Fibroblast of the conjunctiva (primary cell): ENCODE measurements at places on chromosomes 7 and 10.

DNA sequence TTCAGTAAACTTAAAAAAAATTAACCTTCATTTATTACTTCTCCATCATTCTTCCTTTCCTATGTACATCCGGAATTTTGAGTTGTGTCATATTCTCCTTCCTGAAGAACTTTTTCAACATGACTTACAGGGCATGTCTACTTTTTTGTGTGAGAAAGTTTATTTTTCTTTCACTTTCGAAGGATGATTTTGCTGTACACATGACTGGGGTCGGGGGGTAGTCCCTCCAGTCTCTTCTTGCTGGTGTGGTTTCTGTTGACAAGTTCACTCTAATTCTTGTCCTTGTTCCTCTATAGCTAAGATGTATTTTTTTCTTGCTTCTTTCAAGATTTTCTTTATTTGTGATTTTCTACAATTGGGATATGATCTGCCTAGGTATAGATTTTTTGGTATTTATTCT lies 55.8 kb downstream of the INPP5A start:
- no peak for DNase-seq

- DNase-seq = no peak
These were observed 538 bp downstream of the TFAM start for GRCh38 chr10:58385784-58386112.

DNA sequence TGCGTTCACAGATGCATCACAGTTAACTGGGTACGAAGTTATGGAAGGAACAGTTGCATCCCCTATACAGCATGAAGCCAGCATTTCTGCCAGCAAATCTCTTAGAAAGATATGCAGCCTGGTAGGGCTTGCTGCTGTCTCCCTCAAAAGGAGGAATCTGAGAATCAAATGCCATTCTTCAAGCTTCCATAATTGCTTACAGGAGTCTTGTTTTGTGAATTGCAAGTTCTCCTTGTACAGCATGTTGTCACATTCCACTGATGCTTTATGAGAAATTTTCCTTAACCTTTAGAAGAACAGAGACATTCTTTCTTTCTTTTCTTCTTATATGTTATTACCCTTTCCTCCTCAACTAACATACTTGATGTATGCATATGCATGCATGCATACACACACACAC lies 134.6 kb downstream of the CHRM2 start:
- DNase-seq = no peak

GRCh38 chr10:78645169-78645686 lies 423.5 kb upstream of the ZMIZ1 start:
- DNase-seq = no peak

GRCh38 chr10:124005991-124006392 lies 87.4 kb downstream of the CHST15 start:
- DNase-seq = no peak

GRCh38 chr10:124575107-124576035 lies 113.7 kb downstream of the LHPP start:
- no peak for DNase-seq

GRCh38 chr10:96501985-96502384 lies 11.7 kb downstream of the TLL2 start:
- no peak for DNase-seq

GRCh38 chr7:30646154-30646553 lies 36.1 kb downstream of the CRHR2 start:
- DNase-seq = no peak

- no peak for DNase-seq
These were observed 30.4 kb downstream of the ZNF783 start for GRCh38 chr7:149292462-149292823.

DNA sequence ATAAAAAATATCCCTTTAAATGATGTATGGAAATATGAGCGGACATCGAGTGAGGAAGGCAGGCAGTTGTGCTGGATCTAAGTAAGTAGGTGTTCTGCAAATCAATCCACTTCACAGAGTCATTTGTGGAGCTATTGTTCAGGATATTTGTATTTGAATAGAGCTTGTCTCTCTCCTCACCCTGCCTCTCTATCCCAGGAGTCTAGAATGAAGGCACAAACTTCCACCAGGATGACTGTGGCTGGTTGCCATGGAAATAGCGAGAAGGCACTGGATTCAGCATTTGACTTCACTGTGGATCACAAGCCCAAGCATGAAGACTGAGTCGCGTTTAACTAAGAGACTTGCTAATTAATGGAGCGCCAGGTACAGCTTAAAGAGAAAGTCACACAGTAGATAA lies 53.2 kb downstream of the NPY start:
- DNase-seq = no peak

DNA sequence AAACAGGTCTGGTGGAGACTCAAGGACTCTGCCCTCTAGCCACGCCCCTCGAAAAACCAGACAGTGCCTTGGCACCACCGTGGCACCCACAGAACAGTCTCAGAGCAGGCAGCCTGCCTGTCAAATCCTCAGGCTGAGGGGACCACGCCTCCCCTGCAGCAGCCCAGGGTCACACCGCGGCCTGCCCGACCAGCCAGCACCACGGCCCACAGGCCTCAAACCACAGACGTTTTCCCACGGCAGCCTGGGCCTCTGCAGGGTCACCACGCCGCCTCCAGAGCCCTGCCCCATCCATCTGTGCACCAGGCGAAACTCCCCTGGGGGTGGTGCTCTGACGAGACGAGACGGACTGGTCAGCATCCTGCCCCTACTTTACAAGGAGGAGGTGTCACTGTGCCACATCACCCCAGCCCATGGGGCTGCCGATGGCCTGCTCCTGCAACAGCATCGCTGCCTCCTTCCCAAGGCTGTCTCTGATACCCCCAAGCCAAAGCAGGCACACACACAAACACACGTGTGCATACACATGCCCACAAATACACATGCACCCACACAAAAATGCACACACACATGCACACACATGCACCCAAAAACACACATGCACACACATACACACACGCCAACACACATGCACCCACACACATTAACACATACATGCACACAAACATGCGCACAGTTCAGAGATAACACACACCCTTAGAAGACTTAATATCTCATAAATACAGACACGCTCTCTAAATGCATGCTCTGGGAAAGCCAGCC lies 24.6 kb downstream of the PAPOLB start:
- DNase-seq = no peak

GRCh38 chr10:61463035-61463909 lies 10.1 kb upstream of the TMEM26 start:
- peak; percentile 90 for DNase-seq

DNA sequence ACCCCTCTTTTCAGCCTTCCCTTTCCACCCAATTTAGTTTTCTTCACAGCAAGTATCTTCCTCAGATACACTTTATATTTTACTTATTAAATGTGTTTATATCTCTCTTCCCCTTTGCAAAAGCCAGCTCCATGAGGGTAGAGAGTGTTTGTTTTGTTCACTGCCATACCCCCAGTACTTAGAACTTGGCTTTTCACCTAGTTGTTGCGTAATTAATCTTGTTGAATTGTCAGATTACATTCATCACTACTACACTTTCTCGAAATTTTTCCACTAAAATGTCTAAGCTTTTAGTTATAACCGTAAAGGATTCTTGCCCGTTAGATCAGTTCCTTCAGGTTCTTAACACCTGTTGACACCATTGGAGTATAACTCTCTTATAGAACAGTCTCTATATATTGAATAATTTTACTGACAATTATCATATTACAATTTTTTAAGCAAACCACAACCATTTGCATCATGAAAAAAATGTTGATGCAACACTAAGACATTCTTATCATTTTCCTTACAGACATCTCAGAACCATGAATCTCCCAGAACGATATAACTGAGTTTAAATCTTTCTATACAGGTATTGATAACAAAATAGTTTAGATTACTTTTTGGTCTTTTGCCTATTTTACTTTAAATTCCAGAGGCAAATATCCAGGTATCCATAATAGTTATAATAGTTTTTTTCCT lies 29.9 kb downstream of the VWDE start:
- no peak for DNase-seq

DNA sequence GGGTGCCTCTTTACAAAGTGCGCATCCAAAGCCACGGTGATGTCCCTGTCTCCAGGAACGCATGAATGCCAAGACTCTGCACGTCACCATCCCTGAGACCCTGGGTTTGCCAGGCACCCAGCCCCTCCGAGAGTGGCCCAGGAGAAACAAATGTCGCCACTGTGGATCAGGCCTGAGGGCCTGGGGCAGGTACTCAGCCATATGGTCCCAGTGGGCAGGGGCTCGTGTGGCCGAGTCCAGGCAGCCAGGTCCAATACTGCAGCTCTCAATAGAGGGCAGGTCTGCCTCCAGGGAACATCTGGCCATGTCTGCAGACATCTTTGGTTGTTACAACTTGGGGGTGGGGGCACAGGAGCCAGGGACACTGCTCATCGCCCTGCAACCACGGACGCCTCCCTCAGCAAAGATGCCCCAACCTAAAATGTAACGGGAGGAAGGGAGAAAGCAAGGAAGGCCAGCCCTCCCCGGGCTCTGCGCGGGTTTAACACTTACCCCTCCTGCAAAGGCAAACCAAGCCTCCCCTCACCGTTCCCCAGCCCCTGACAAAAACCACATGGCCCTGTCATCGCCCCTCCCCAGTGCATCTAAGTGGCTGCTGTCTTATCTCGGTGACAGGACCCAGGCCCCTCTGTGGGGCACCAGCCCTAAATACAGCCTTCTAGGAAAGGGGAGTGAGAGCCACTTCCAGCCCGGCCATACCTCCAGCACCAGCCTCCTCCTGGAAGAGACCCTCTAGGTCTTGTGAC lies 10.3 kb upstream of the PAPOLB start:
- no peak for DNase-seq

DNA sequence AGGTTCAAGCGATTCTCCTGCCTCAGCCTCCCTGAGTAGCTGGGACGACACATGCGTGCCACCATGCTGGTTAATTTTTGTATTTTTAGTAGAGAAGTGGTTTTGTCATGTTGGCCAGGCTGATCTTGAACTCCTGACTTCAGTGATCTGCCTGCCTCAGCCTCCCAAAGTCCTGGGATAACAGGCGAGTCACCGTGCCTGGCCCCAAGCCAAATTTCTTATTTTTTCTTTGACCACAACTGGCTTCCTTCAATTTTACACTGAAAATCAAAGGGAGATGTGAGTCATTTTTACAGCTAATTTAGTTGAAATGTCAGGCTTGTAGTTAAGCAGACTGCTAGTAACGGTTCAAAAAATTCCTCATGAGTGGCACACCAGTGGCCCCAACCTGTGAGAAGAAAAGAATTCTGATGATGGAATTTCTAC lies 7.8 kb downstream of the RNF216 start:
- peak; percentile 67 for DNase-seq

GRCh38 chr7:107108793-107109371 lies 59.9 kb upstream of the HBP1 start:
- no peak for DNase-seq

DNA sequence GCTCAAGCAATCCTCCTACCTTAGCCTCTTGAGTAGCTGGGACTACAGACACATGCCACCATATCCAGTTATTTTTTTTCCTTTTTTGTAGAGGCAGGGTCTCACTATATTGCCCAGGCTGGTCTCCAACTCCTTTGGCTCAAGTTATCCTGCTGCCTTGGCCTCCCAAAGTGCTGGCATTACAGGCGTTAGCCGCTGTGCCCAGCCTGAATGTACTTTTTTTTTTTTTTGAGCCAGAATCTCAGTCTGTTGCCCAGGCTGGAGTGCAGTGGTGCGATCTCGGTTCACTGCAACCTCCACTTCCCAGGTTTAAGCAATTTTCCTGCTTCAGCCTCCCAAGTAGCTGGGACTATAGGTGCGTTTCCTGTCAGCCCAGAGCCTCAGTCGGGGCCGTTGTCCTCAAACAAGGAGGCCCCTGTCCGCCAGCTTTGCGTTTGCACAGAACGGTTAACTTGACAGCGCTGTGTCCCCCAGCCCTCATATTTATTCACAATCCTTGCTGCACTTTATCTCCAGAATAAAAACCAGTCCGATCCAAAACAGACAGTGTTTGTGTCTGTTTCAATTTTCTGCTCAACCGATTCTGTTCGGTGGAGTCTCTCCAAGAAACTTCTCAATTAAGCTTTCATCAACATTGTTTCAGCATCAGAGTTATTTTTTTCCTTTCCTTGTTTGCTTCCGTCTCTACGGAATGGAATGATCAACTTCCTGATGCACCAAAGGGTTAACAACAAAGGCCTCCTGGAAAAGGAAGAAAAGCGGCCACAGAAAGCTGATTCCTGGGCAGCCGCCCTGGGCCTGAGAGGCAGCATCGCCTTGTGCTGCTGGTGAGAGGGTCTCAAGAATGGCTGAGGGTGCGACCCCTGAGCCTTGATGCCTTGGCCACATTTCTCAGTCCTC lies 64.5 kb downstream of the PDIA4 start:
- no peak for DNase-seq

DNA sequence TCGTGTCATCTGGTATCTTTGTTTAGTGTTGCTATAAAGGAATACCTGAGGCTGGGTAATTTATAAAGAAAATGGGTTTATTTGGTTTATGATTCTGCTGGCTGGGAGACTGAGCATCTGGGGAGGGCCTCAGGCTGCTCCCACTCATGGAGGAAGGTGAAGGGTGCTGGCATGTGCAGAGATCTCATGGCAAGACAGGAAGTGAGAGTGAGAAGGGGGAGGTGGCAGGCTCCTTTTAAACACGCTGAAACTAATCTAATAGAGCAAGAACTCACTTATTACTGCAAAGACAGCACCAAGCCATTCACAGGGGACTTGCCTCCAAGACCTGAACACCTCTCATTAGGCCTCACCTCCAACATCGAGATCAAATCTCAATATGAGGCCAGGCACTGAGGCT lies 11.3 kb downstream of the OIT3 start:
- DNase-seq = no peak

GRCh38 chr7:40057292-40057691 lies 77.1 kb downstream of the MPLKIP start:
- peak; percentile 13 for DNase-seq

- peak; percentile 93 for DNase-seq
These were observed 125.9 kb upstream of the LYZL2 start for GRCh38 chr10:30755441-30755953.

GRCh38 chr7:2202901-2203765 lies 29.6 kb downstream of the MAD1L1 start:
- no peak for DNase-seq

- peak; percentile 56 for DNase-seq
These were observed 160.5 kb downstream of the ADAM12 start for GRCh38 chr10:126227762-126228134.

DNA sequence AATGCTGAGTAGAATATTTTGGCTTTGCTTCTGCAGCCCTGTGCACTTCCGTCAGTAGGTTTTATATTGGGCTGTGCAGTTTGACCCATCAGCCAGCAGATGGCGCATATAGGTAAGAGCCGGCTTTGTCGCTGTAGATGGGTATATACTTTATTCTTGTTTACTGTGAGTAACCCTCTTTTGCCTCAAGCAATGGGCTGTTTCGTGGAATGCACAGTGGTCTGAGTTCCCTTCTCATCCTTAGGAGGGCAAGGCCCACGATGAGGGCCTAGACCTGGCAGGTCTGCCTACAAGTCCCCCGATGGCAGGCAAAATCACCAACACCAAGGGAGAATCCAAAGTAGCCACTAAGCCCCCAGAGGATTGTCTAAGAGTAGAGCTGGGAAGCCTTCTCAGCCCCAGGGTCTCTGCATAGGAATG lies 1002.9 kb upstream of the KCND2 start:
- DNase-seq = peak; percentile 60

GRCh38 chr7:138008588-138009349 lies 6.9 kb upstream of the CREB3L2 start:
- DNase-seq = no peak
